SJCRH30 (cell line): ENCODE measurements at places on chromosomes 6 and 20. TPM values are rescaled to one million over a fixed set of nuclear protein-coding genes. Genes with fewer than 3 reads are reported as not detected.

Gene C20orf96
- total RNA-seq: 1.5 and 2.3 TPM in 2 replicates

GRCh38 chr6:39698789-39699188, 26.4 kb downstream of the KIF6 start:
- no peak overlapping the region for H3K27ac ChIP-seq
- no peaks in the 10 kb centered on the region for H3K36me3 ChIP-seq
- H3K4me3 ChIP-seq: no peak overlapping the region
- DNase-seq: no peak
- H3K27me3 ChIP-seq: no peaks in the 10 kb centered on the region; the same call in 1 of the 2 replicates

DNA sequence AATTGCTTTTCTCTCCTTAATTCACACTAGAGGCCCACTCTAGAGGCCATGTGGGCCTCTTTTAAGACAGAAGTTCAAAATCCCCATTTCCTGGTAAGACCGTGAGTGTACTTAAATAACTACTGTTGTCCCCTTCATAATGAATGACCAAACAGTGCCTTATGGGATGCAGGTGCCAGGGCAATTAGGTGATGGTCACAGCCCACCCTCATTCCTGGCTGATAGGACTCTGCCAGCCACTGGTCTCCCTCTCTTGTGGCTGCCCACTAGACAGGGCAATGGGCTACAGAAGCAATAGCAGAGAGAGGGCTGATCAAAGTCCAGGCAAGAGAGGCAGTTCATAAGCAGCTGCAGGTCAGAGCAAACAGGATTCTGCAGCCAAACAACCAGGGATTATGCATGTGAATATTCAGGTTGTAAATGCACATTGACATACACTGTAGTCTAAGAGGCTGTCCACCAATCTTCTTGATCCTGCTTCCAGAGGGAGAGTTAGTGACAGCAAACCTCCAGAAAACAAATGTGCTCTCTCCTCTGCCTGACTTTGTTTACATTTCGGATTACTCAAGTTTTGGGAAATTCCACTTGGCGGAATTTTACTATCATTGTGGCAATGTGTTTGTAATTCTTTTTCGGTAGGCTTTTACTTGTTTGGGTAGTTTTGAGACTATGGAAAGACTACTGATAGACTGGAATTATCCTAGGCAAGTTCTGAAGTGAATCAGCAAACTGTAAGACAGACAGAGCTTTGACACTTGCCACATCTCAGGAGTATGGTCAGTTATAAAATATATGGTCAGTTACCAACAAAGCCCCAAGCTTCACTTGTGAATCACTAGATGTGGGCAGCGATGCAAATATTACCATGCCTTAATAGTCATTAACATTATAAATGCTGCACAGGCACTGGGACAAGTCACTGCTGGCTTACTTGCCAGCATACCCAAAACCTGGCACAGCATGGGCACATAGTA, 12.8 kb downstream of the PTPRK start:
- no peaks in the 10 kb centered on the region for H3K27me3 ChIP-seq
- H3K4me3 ChIP-seq: no peak overlapping the region
- no peaks in the 10 kb centered on the region for H3K36me3 ChIP-seq
- DNase-seq: no peak

- H3K4me1 ChIP-seq: peaks cover 18% of the 10 kb centered on the region
- H3K36me3 ChIP-seq: no peaks in the 10 kb centered on the region
- H3K27ac ChIP-seq: no peak overlapping the region
- H3K27me3 ChIP-seq: no peaks in the 10 kb centered on the region
- no peak for DNase-seq
These were observed 67.6 kb downstream of the PSMG4 start for GRCh38 chr6:3326184-3326971.

DNA sequence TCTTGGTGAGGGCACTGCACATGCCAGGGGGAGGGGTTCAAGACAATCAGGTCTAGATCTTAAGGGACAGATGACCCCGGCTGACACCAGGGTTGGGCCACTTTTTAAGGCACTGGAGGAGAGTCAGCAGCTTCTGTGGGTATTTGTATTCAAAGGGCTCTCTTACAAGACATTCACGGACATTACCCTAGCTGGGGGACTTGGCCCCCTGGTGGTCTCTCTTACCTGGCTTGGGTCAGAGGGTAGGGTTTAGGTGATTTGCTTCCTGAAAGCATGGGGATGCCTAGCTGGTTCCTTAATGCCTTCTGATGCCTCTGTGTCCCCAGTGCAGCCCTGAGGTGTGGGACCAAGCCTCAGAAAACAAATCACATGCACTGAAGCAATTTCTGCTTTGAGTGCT, 354.7 kb downstream of the CDC5L start:
- no peaks in the 10 kb centered on the region for H3K27me3 ChIP-seq
- H3K4me3 ChIP-seq: no peak overlapping the region
- no peak for DNase-seq
